ENCODE measurements at places on chromosomes 4 and X.

- no peak for DNase-seq
These were observed 61.3 kb downstream of the CLNK start for GRCh38 chr4:10623241-10623640.

DNA sequence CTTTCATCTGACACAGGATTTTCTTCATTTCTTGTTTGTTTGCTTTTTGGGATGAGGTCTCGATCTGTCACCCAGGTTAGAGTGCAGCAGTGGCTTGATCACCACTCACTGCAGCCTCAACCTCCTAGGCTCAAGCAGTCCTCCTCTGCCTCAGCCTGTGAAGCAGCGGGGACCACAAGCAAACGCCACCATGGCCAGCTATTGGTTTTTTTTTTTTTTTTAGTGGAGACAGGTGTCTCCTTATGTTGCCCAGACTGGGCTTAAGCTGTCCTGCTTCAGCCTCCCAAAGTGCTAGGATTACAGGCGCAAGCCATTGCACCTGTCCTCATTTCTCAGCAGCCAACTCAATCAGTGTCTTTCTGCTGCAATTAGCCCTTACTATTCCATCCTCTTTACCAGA is 10.3 kb downstream of the SPRY1 start:
- DNase-seq = no peak

- peak; percentile 62 for DNase-seq
These were observed 3.4 kb upstream of the PCDH7 start for GRCh38 chr4:30716681-30717207.

GRCh38 chrX:44507292-44507691 is 35.4 kb downstream of the FUNDC1 start:
- DNase-seq = no peak

GRCh38 chr4:169050284-169050683 is 40.2 kb upstream of the CBR4 start:
- no peak for DNase-seq

- DNase-seq = no peak
These were observed 4.0 kb downstream of the TMEM164 start for GRCh38 chrX:110006821-110007375.

GRCh38 chr4:14856062-14856933 is 146.0 kb upstream of the CPEB2 start:
- DNase-seq = no peak

Data from NCI-H345 (cell line).